NCI-H1930 (cell line): ENCODE measurements at places on chromosomes 11 and 22.

DNA sequence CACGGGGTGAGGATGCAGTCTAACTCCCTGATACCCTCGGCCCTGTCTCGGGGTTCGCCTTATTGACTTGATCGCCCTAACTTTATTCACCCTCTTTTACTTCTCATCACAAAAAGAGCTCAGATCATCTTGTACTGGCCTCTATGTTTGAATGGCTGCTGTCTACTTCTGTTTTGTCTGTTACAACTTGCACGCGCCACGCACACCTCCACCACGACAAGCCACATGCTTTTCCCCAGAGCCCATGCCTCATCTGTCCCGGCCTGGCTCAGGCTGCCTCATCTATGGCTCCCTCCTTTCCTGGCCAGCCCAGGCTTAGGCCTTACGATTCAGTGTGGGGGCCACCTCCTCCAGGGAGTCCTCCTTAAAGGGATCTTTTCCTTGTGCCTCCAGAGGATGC is 180.9 kb downstream of the EFCAB6 start:
- no peak for DNase-seq

DNA sequence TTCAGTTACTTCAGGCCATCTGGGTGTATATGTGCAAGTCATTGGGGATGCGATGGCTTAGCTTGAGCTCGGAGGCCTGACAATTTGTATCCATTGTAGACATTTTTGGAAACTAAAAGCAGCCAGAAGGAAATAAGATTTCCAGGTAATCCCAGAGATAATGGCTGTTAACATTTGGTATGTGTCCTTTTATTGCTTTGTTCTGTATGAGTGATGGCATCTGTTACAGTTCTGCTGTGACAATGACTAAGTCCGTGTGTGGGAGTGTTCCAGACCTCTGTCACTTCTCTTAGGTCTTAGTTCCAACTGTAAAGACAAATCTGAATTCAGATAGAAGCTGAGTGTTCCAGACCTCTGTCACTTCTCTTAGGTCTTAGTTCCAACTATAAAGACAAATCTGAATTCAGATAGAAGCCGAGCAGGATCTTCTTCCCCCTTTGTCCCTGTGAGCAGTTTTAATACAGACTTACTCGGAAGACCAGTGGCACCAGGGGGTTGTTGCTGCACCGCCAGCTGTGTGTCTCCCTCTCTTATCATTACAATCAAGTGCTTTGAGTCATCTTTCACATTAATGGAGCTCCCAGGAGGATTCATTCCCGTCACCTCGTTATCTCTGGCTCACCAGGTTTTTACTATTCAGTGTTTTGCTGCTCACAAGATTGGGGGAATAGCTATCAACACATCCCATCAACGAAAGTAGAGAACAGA is 190.9 kb upstream of the SORL1-AS1 start:
- DNase-seq: no peak

- no peak for DNase-seq
Measured at GRCh38 chr11:42972741-42973140, 339.1 kb upstream of the API5 start.

DNA sequence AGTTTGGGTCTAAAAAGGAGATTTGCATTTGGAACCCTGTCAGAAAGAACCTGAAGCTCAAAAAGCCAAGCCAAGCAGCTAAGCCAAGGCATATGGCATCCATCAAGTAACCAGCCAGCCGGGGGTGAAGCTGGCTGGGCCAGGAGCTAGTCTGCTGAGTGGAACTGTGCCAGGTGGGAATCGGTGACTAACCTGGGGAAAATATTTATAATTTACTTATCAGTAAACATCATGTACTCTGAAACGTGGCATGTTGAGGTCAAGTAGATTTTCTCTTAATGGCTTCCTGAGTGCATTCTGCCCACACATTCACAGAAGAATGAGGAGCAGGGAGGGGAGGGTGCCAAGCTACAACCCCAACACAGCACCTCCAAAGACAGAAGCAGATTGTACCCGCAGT is 70.5 kb upstream of the SESN3 start:
- DNase-seq: no peak

DNA sequence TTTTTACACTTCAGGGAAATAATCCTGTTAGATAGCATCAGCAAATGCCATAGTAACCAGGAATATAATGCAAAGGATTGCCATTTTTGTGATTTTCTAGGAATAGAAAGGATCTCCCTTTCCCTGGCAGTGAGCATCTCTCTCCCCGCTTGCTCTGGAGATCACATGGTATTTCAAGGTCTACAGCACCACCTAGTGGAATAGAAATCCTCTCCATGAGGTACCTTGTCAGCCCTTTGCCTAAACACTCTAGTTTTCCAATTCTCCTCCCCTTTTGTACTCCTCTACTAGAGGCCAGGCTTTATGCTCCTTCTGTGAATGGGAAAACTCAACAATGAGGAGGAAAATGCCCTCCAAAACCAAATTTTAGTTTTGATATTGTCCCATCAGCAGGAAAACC is 78.4 kb downstream of the XRRA1 start:
- no peak for DNase-seq

DNA sequence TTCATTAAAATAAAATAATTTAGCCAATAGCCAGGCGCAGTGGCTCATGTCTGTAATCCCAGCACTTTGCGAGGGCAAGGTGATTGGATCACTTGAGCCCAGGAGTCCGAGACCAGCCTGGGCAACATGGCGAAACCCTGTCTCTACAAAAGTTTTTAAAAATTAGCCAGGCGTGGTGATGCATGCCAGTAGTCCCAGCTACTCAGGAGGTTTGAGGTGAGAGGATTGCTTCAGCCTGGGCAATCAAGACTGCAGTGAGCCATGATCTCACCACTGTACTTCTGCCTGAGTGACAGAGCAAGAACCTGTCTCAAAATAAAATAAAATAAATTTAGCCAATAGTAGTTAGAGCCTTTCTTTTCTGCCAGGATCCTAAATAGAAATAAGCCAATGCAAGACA is 12.2 kb downstream of the HPS5 start:
- DNase-seq: no peak

DNA sequence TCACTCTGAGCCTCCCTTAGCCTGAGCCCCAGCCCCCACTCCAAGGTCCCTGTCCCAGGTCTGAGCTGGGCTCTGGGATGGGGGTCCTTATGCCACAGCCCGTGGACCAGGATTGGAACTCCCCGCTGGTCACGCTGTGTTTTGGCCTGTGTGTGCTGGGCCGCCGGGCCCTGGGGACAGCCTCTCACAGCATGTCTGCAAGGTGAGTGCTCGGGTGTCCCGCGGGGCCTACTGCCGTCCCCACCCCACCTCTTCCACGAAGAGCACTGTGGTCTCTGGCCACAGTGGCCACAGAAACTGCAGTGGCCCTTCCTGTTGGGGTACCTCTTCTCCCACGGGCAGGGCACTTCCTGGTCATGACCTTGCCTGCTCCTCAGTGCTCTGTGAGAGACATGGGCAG is 3.5 kb upstream of the SIPA1 start:
- no peak for DNase-seq

DNA sequence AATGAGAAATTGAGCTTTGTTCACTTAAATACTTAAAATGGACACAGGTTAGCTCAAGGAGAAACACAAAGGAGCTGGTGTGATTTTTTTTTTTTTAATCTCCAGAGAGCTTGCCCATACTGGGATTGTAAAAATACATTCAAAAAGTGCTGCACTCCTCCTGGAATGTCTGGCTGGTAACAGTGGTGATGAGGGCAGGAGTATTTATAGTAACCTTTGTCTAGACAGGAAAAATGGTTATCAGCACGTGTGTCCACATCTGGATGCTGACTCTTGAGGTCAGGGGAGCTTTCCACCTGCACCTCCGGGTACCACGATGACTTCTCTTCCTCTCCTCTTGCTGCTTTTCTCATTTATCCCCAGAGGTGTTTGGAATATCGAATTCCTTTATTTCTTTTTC is 30.1 kb downstream of the EXT2 start:
- DNase-seq: no peak

DNA sequence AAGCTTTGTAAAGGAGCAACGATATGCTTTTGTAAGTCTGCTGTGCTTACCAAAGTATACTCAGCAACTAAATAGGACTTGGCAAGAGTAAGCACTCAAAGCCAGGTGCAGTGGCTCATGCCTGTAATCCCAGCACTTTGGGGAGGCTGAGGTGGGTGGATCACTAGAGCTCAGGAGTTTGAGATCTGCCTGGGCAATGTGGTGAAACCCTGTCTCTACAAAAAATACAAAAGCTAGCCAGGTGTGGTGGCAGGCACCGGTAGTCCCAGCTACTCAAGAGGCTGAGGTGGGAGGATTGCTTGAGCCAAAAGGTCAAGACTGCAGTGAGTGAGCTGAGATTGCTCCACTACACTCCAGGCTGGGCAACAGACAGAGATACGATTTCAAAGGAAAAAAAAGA is 67.5 kb downstream of the PAK1 start:
- DNase-seq: no peak

DNA sequence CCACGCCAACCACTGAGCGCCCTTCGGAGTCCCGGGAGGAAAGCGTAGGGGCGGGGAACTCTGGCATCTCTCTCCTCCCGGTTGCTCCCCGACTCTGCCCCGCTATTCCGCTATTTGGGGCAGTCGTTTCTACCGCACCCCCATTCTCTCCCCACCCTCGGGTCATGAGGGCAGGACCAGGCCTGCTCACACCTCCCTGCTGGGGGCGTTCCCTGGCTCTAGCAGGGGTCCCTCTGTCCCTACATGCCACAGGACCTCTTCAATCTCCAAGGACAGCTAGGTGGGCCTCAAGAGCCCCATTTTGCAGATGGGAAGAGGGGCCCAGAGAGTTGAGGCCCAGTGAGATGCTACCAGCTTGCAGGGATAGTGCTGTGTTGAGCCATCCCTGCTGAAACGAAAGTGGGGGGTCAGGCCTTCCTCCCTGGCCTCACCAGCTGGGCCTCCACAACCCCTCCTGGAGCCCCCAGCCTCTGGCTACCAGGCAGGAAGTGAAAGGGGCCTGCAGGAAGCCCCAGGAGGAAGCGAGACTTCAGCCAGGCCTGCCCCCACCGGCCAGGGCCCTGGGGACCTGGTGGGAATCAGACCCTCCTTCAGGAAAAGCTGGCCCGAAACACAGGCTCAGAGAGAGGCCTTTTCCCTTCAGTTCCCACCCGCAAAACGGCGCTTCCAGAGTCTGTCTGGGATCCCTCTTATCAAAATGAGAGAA is 5.5 kb upstream of the SHISA8 start:
- DNase-seq: no peak

GRCh38 chr22:35205961-35206360 is 51.3 kb upstream of the HMGXB4 start:
- no peak for DNase-seq

- DNase-seq: no peak
Measured at GRCh38 chr11:83401506-83402225, 115.5 kb upstream of the CCDC90B start.

GRCh38 chr11:124882339-124883071 is 15.2 kb downstream of the ROBO4 start:
- DNase-seq: no peak

- no peak for DNase-seq
Measured at GRCh38 chr11:76007166-76007565, 192.2 kb downstream of the UVRAG start.

DNA sequence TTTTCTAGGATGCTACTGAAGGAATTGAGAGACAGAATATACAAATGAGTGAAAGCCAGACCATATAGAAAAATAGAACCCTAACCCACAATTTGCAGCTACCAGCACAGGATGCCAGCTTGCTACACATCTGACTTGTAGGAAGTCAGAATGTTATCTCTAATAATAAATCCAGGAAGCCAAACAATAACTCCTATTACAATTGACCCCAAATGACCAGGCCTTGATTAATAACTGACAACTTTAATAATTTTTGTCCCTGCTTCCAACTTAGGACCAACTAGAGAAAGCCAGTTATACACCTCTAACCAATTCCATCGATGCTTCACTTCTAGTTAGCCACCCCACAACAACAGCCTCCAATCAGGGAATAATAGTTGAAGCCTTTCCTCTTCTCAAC is 193.4 kb downstream of the CASP12 start:
- DNase-seq: no peak

GRCh38 chr11:129817534-129818051 is 1.9 kb downstream of the TMEM45B start:
- DNase-seq: no peak

GRCh38 chr11:489610-490185 is 17.3 kb downstream of the RNH1 start:
- DNase-seq: no peak

DNA sequence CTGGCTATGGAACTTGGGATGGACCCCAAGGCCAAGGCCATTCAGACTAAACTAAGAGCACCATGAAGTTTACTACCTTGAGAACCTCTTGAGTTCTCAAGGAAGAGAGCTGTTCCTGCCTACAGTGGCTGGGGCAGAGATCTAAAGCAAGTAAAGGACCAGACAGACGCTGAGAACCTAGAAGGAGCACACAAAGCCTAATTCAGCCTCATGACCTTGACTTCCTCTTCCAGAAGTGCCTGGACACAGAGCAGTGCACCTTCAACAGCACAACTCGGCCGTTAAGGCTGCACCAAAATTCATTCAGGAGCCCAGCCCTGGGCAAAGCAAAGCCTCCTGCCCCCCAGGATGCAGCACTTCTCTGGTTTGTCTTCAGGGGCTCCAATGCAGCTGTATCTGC is 82.9 kb upstream of the AKIP1 start:
- no peak for DNase-seq

DNA sequence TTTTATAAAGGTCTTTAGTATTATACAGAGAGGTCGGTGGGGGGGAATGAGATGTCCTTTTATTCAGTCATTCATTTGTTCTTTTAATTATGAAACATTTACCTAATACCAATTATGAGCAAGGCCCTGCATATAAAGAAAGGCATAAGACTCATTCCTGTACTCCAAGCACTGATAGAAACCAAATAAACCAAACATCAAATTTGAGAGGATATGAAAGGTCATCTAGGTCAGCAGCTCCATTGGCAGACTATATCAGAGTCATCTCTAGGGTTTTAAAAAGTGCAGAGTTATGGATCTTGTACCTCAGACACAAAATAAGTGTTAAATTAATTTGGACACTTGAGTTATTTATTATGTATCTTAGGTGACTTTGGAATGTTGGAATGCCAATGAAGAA is 71.5 kb downstream of the CASP12 start:
- no peak for DNase-seq

GRCh38 chr11:19382131-19382611 is 141.4 kb upstream of the E2F8 start:
- DNase-seq: no peak

DNA sequence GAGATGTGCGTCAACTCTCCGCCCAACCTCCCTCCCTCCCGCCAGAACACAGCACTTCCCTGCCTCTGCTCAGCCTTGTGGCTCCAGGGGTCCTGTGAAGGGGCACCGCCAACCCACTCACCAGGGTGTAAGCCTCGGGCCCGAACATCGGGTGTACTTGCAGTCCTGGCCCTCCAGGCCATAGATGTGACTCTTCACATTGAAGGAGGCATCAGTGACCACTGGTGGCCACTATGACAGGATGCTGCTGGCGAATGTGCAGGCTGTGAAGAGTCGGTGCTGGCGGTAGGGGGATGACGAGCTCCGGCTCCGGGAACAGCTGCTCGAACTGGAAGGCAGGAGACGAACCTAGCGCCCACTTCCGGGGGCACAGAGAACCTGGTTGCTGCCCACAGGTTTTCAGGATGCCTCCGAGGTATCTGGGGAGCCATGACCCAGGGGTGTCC is 97.4 kb downstream of the MED15 start:
- no peak for DNase-seq
